ENCODE measurements at places on chromosomes 5 and 9. TPM values are rescaled to one million over a fixed set of nuclear protein-coding genes. Genes with fewer than 3 reads are reported as not detected.

SYNPO gene
- 2.3 TPM for total RNA-seq

SLC36A2 gene
- not detected for total RNA-seq

WDR38 gene
- not detected for total RNA-seq

CCNH gene
- total RNA-seq: 38.2 TPM

ARHGEF37 gene
- 1.8 TPM for total RNA-seq

SYK gene
- total RNA-seq: 5.6 TPM

HAVCR2 gene
- total RNA-seq: 0.11 TPM

SPAG8 gene
- total RNA-seq: 0.37 TPM

DELE1 gene
- total RNA-seq: 59.6 TPM

NR6A1 gene
- 237 TPM for total RNA-seq

ZMAT2 gene
- 56.8 TPM for total RNA-seq

PTPRD gene
- 73.6 TPM for total RNA-seq

PDLIM7 gene
- 86.7 TPM for total RNA-seq

CCNO gene
- 0.41 TPM for total RNA-seq

ORM2 gene
- total RNA-seq: 0.90 TPM

UBAC1 gene
- total RNA-seq: 59.3 TPM

DNA sequence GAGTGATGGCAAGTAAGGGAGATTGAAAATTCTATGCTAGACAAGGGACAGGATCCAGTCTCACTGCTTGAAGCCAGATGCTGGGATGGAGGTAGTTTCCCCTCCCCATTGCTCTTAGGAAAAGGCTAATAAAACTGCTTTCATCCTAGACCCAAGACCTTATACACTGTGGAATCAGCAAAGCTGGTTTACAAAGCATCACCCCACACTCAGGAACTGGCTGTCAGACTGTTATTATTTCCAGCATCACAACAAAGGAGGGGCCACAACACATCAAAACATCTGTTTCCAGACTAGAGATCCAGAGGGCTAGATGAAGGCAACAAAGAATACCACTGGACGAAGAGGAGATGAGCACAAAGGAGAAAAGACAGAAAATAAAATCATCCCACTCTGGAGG, 364.6 kb upstream of the PTGER4 start:
- no peak for DNase-seq

GRCh38 chr5:176519810-176520720, 17.1 kb downstream of the RNF44 start:
- DNase-seq: no peak

- DNase-seq: no peak
These were observed 571 bp upstream of the MARCHF11 start for GRCh38 chr5:16179936-16180788.

DNA sequence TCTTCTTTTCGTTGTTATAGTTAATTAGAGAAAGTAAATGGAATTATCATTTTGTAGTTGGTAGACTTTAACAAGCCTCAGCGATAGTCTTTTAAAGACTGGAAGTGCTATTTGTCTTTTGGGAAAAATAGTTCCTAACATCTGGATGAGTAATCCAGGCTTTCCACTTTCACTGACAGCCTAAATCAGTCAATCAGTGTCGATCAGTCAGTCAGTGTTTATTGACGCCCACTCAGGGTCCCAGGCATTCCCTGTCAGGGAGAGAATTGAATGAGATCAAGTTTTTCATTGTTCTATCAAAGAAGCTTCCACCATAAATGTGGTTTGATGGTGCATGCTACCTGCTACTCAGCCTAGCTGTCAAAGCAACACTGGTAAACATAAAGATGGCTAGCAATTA, 2.6 kb downstream of the ABL1 start:
- DNase-seq: no peak

GRCh38 chr5:169798438-169798837, 161.4 kb downstream of the DOCK2 start:
- no peak for DNase-seq

- peak; percentile 64 for DNase-seq
These were observed 2124.9 kb downstream of the MAT2B start for GRCh38 chr5:165630261-165630778.

DNA sequence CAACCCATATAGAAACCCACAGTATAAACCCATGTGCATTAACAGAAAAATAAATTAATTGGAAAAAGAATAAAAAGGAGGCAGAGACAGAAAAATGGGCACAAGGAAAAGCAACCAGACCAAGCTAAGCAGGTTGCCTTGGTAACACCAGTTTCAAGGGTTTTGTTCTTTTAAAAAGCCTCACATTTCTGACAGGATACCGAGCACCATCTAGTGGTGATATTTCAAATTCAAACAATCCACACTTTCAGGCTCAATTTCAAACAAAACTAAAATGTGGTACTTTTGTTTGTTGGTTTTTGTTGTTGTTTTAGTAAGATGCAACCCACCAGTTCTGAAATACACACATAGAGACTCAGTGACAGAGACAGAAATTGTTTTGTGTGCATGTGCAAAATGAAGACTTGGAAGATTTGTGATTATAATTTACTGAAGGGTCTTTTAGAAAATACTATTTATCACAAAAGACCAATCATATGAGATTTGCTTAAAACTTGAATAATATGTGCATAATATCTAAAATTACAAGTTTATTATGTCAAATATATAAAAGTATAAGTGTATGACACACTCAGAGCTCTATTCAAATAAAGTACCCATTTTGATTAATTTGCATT, 318.2 kb downstream of the SLCO4C1 start:
- DNase-seq: no peak

- no peak for DNase-seq
These were observed 17.4 kb downstream of the GPX3 start for GRCh38 chr5:151037561-151038411.

DNA sequence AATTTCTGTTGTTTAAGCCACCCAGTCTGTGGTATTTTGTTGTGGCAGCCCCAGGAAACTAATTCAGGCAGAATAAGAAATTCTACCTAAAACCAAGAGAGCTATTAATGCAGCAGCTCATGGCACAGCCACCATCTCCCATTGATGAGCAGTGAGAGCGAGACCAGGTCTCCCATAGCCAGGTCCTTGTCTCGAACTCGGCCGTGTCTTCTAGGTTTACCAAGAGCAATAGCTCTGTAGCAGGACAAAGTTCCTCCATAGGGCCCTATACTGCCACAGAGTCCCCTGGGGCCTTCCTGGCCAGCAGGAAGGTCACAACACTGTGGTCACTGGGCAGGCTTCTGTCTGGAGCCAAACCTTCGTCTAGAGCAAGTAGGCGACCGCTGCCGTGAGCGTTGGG, 34.5 kb upstream of the TJP2 start:
- DNase-seq: no peak

DNA sequence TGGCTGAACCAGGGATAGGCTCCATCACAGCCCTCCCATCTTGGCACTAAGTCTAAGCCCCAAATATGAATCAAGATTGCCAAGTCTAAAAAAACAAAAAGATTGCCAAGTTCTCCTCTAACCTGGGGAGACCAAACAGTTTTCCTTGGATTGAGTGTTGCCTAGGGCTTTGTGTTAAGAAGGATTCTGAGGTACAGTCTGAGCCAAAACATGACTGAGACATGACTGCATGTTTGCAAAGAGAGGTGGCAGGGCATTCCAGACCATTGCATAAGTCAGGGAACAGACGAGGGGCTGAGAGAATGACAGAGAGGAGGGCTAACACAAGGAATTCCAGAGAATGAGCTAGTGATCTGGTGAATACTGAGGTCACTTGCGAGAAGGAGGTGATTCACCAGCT, 11.4 kb downstream of the LAMC3 start:
- no peak for DNase-seq

GRCh38 chr9:98922721-98923435, 20.8 kb upstream of the COL15A1 start:
- DNase-seq: no peak

- DNase-seq: no peak
These were observed at the start of gene GNG10 for GRCh38 chr9:111661150-111661801. TSS of gene GNG10 (plus strand) at chr9:111661605. CDS start at chr9:111661635, 30 bp downstream.

DNA sequence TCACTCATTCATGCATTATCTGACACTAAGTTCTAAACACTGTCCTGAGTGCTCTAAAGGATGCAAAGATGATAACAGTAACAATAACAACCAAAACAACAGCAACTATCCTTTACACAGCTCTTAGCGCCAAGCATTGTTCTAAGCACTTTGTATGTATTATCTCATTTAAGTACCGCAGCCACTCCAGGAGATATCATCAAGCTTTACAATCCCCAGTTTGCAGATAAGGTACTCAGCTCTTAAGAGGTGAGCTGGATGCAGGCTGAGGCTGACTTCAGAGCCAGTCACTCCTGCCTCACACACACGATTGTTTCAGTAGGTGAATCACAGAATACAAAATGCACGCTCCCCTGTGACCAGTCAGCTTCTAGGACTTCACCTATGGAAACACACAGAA, 141.8 kb downstream of the PAX5 start:
- DNase-seq: no peak

DNA sequence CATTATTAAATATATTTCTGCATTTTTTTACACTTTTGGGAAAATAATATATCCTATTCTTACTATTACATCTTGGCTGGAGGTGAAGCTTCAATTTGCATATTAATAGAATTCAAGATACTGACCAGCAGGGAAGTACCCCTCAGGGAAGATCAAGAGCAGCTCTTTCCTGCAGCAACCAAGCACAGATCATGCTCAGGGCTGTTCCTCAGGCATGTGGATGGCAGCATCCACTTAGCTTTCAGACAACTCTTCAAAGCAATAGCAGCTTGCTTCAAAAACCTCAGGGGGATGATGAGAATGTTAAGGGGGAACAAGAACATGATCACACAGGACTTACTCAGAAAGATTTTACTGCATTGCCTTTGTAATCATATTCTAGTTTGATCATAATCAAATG, 731.8 kb downstream of the SEMA5A start:
- DNase-seq: no peak

- no peak for DNase-seq
These were observed 215.0 kb downstream of the VPS13A start for GRCh38 chr9:77392328-77392727.

GRCh38 chr5:179254638-179255271, 90.5 kb downstream of the ADAMTS2 start:
- no peak for DNase-seq

GRCh38 chr5:10566543-10567068, 2.7 kb downstream of the ANKRD33B start:
- DNase-seq: no peak

- DNase-seq: no peak
These were observed 219.1 kb upstream of the TRPC7 start for GRCh38 chr5:136584474-136584873.

DNA sequence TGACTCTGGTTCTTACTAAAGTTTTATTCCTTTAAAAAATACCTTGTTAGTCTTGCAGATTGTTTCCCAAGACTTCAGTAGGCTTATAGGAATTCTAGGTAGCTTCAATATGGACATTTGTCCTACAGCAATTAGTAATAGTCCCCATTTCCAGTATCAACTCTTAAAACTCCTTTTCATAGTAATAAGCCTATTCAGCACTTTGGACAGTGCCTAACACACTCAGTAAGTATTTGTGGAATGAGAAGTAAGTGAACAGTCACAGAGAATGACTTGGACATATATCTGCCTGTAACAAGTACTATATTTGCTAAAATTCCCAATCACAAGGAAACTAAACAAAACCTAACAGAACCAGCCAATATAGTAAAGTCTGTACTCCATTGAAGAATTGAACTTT, 1291.8 kb upstream of the DMAC1 start:
- DNase-seq: no peak

DNA sequence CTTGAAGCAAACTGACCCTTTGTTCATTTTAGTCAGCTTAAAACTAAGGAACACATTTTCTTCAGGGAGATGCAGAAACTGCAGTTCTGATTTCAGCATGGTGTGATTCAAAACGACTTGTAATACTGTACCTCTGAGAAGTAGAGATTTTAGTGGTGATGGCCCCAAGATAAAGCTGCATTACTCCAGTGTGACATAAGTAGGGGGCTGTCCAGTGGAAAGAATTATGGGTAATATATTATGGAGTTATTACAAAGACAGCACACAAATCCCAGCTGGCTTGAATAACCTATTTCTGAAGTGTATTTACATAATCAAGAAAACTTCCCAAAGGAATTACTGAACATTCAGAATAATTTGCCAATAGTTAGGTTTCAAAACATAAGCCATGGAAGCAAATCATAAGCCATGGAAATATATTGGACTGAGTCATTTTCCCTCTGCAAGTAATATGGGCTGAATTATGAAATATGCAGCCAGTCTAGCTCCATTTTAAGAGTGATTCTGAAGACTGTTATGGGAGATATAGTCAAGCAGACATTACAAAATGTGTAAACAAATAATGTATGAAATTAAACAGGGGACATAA, 133.7 kb upstream of the FBXL17 start:
- no peak for DNase-seq

GRCh38 chr9:561427-561826, 280.1 kb upstream of the DMRT1 start:
- no peak for DNase-seq

DNA sequence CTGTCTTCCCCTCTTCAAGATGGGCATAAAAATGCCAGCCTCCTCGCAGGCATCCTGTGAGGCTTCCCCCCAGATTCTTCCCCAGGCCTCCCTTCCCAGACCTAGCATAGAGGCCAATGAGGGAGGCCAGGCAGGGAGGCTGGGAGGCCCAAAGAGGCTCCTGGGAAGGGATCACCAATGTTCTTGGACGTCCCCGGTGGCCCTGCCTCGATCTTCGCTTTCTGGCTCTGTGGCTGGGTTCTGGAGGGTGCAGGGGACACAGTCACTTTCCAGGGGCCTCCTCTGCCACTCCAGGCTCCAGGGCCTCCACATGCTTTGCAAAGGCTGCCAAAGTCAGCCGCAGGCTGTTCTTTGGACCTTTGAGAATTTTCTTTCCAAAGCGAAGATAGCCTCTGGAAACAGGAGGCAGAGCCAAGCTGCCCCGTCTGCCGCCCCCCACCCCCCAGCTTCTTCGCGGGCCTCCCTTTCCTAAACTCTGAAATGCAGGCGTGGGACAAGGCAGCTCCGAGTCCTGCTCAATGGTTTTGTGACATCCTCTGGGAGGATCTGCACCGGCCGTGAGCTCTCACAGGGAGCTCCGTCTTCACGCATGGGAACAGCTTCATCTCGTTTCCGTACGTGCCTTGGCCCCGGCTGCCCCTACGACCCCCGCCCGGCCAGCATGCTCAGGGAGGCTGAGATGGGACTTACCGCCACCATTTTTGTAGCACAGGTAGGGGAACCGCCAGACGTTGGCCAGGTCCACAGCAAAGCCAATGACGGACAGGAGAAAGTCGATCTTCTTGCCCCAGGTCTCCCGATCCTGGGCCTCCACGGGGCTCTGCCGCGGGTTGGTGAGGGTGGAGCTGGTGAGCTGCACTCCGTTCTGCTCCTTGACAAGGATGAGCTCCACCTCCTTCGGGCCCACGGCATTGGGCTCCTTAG, 2.8 kb downstream of the SLC6A3 start:
- DNase-seq: no peak

- DNase-seq: no peak
These were observed 97.4 kb upstream of the ITGA1 start for GRCh38 chr5:52690236-52690768.

GRCh38 chr5:150527038-150527437, 19.1 kb downstream of the NDST1 start:
- DNase-seq: no peak

- DNase-seq: no peak
These were observed 6.5 kb downstream of the PFN3 start for GRCh38 chr5:177393990-177394389.
